ENCODE measurements at places on chromosomes 7 and 10.

DNA sequence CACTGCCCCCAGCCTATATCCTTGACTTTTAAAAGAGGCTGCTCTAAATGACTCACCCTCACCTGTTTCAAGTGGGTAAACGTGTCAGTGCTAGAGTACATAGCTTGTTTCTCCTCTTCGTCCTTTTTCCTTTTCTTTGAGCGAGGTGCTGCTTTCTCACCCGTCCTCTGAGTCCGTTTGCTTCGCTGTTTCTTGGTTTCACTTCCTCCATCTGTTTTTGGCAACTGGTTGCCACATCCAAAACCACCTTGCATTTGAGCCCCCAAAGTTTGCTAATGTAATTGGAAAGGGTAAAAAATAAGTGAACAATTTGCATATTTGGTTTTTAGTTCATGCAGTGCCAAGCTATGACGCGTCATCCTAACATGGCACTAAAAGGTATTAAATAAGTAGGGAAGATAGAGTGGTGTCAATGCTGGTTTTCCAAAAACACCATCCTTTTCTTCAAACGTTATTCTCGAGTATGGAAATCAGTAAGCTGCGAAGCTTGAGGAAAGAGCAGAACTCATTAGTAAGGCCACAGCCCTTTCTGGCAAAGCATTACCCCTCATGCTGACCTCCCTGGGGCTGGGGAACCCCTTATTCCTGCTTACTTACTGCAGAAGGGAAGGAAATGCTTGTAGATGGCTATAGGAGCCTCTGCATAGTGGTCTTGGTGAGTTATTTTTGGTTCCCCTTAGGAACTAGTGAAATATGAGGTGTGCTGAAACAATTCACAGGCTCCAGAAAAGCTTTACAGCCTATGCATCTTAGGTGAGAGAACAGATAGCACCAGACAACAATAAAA is 133.5 kb downstream of the GALNT11 start:
- DNase-seq = no peak

GRCh38 chr7:140540136-140540777 is 61.0 kb upstream of the MKRN1 start:
- no peak for DNase-seq

- DNase-seq = no peak
Observed at GRCh38 chr7:158397885-158398284, 189.7 kb downstream of the PTPRN2 start.

GRCh38 chr7:117751775-117752174 is 121.5 kb downstream of the CTTNBP2 start:
- DNase-seq = no peak

DNA sequence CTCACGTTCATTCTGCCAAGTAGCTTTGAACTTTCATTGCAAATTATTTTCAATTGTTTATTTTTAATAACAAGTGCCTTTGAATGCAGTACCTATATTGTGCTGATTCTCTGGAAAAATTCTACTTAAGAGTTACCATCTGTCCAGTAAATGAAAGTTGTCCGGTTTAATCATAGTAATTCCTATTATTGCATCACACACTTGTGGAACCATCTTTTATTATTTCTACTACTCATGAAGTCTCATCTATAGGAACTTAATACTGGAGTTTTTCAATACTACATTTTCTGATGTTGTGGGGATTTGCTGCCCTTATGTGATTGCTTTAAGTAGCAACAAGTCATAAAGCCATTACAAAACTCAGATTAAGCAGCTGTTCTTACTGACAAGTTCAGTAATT is 16.5 kb upstream of the SKAP2 start:
- DNase-seq = no peak

DNA sequence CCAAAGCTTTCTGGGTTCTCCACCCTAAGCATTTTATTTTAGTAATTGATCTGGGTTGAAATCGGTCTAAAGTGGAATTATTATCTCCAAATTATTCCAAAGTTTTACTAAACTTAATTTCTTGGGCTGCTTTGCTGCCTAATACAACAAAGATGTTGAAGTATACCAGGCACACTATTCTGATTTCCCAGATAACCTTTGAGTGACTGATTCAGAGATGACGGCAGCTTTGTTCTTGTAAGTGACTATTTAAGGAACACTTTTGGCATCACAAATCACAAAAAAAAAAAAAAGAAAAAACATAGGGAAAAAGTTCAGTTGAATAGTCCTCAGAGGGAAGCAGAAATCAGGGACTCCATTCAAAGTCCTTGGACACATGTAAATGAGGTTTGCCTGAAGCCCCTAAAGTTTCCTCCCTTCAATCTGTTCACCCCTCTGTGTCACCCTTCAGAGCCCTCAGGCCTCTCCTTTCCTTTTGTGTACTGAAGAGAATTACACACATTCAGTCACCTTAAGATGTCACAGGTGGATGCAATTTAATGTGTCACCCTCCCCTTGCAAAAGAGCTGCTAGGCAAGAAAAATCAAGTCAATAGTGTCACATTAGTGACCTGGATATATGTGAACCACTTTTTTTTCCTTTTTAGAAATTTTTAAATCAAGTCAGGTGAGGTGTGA is 81.5 kb downstream of the RTKN2 start:
- no peak for DNase-seq

GRCh38 chr10:101775273-101776160 is at the start of gene FGF8:
TSS of gene FGF8 (minus strand) at chr10:101776114. CDS start at chr10:101775900, 214 bp downstream.
- DNase-seq = no peak

GRCh38 chr7:28135315-28135714 is 45.3 kb downstream of the JAZF1 start:
- DNase-seq = no peak

DNA sequence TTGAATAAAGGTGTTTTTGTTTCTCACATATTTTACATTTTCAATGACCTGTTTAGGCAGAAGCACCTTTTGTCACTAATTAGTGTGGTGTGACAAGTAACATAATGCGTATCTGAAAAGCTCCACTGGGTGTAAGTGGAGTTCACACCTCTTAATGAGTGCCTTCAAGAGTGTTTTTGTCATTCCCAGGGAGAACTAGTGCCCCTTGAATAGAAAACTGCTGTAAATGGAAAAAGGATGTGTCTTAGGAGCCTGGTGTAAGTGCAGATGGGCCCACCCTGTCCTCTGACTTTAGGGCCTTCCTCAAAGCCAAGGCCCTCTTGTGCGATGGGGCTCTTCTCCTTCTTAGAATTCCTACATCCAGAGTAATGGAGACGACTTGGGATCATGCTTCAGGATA is 170.0 kb downstream of the MGMT start:
- DNase-seq = no peak

- DNase-seq = no peak
Observed at GRCh38 chr10:124379609-124380193, 39.0 kb downstream of the OAT start.

GRCh38 chr10:114310346-114310745 is 71.3 kb downstream of the VWA2 start:
- DNase-seq = no peak

GRCh38 chr7:18458830-18459229 is 36.7 kb upstream of the HDAC9 start:
- DNase-seq = no peak

DNA sequence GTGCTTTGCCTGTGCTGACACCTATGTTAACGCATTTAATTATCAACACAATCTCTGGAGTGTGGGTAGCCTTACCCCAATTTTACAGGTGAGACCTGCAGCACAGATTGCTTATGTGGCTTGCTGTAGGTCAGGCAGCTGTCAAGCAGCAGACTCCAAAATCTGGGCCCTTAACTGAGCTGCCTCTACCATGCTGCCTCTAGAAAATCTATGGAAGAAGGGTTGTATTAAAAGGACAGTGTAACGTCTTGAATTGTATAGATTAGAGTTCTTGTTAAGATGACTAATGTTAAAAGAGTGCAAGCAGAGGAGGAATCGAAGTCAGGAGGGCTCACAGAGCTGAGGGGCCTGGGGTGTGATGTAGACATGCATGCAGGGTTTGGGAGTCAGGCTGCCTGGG is 1.2 kb upstream of the PON3 start:
- DNase-seq = no peak

DNA sequence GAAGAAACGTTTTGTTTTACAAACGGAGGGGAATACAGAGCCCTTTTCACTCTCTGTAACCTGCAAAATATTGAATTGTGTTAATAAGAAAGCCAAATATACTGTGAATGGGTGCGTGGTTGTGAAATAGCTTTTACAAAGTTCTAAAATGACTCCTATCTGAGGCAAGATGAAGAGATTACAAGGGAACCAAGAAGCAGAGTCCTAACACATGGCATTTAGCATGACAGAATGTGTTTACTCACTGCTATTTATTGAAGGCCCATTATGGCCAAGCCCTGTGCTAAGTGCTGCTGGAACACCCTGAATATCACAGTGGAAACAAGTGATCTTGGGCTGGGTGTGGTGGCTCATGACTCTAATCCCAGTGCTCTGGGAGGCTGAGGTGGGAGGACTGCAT is 12.9 kb downstream of the JCAD start:
- no peak for DNase-seq

DNA sequence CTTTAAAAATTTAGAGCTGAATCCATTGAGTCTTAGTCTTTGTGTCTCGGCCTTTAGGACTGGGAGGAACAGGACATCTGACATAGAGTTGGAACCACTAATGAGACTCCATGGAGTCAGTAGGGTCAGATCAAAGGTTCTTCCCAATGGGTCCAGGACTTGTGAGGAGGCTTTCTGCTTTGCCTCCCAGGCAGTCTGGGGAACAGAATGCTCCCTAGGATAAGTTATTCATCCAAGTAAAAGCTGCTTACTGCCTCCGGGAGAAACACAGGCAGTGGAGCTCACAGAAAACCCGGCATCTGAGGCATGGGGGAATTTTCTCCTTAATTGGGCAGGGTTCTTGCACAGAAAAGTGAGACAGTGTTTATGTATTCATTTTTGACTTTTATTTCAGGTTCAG is 216.4 kb downstream of the SEC23IP start:
- DNase-seq = no peak

DNA sequence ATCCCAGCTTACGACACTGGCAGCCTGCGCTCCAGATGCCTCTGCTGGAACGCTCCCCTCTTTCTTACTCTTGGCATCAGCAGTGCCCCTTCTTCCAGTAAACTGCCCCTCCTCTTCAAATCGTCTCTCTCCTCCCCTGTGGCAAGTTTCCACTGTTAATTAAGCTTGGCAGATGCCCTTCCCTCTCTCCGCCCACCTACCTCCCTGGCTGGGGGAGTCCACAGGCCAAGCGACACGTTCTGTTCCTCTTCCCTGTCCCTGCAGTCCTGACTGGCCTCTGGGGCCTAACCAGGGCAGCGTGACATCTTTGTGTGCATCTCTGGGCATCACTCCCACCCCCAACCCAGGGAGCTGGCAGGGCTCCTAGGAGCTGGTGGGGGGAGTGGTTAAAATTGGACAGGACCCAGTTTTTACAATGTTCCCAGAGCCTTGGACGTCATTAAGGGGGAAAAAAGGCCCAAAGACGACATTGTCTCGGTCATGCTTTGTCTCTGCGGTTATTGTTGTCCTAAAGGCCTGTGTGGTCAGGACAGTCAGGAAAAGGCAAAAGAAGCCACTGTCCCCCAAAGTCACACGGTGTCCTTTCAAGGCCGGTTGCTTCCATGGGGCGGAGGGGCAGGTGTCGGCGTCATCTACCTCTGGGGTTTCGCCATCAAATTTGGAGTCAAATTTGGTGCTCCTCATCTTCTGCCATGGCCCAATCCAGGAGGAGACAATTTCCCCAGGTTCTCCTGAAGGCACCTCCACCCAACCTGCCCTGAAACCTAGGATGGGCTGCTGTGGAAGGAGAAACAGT is 54.2 kb downstream of the DLG5 start:
- DNase-seq = peak; percentile 67

DNA sequence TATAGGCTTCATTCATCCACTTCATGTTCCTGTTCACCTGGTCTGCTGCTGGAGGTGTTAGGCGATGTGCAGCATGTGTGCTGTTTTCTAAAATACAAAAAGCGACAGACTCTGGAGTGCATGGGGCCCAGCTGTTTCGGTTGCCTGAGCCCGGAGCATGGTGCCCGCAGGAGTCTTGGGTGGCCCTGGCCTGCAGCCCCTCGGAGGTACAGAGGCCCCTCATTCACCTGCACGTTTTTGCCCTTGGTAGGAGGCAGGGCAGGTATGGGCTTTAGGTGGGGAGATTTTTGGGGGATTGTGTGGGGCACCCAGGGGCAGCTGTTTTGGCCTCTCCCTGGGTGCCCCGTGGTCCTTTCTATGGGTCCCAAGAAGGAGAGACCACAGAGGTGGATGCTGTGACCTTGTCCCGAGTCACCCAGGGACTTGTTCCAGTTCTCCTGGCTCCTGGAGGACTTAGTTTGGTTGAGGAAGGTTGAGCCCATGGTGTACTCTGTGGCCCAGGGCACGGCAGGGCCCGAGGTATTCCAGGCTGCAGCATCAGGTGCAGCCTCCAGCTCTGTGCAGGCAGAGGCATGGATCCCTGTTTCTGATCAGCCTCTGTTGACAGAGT is 130.7 kb downstream of the TRRAP start:
- no peak for DNase-seq

- no peak for DNase-seq
Observed at GRCh38 chr7:2687338-2687869, 598 bp upstream of the AMZ1 start.

GRCh38 chr7:44990109-44991023 is 9.6 kb upstream of the CCM2 start:
- no peak for DNase-seq

DNA sequence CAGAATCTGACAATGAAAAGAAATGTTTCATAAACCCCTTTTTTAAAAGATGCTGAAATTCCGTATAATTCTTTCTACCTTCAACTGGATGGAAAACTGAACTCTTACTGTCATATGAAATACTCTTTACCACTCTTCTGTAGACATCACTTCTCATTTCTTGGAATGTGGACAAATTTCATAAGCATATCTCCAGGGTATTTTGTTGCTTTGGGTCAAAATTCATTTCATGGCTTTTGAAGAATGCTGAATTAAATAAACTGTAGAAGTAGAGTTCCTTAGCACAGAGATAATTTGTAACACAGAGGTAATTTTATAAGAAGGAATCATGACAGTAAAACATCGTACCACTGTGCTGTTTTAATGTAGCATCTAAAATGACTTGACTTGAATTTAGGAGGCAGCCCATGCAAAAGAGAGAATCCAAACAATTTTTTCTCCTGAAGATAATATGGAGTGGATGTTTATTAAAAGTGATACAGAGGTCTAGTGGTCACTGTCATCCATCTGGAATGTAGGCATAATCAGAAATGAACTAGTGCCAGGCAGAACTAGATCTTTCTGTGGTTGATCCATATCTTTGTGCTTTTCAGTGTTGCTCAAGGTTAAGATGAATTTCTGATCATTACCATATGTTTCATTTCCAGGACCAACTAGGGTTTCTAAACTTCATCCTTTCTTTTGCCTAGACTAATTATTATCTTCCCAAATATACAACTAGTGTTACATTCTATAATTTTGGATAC is 492.0 kb downstream of the KIF20B start:
- no peak for DNase-seq
